ENCODE measurements at places on chromosomes 1 and 21.

GRCh38 chr1:67818725-67819301, 14.5 kb downstream of the GNG12 start:
- no peak for DNase-seq

GRCh38 chr1:245378311-245378722, 223.5 kb downstream of the KIF26B start:
- peak; percentile 32 for DNase-seq

- DNase-seq, result peak; percentile 94
These were observed 74.1 kb downstream of the XCL2 start for GRCh38 chr1:168469690-168470089.

DNA sequence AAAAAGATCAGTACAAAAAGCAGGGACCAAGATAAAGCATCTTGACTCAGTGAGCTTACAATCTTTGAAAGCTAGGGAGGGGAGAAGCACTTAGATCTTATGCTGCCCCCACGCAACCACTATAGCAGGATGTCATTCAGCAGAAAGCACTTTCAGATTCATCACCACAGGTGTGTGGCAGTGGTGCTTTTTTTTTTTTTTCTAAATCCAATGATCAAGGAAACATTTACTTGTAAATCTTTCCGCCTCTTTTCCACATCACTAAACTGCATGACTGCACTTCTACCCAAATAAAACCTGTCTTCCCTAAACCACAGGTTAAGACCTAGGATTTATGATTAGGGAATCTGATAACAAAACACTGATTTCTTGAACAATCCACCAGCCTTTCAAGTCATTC, 154.8 kb downstream of the SLC45A1 start:
- DNase-seq, result no peak

DNA sequence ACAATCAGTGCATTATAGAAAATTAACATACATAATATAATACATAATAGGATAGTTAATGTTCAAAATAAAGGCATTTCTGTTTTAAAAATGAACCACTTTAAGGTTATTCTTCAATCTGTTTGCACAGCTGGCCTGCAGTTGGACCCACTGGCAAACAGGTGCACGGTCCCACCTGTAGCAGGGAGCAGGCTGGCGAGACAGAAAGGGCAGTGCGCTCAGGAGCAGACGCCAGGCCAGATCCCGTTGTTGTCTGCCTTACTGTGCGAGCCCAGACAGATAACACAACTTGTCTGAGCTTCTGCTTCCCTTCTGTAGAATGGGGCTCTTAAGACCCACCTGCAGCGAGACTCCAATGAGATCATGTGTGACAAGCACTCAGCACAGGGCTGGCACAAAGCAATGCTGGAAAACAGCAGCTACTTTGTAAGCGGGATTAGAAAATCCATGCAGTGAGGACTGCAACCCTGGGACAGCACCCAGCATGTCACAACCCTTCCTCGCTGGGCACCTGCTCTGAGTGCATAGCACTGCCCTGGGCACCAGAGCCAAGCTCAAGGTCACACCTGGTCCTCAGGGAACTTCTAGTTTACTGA, 33.5 kb downstream of the VPS26C start:
- DNase-seq, result no peak

DNA sequence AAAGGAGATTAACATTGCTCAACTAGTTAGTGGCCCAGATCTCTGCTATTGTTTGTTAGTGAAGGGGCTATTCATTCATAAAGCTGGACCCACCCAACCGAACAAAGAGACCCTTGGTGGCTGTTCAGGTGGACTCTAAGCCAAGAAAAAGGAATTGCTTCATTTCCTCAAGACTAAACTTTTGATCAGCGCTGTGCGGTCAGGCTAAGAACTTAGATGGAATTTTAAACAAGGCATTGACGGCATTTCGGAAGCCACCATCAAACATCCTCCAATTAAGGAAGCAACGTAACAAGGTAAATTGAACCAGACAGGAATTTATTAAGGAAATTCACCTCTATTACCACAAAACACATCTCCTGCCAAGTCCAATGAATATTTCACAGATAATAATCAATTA, 19.9 kb upstream of the SHCBP1L start:
- DNase-seq, result no peak

DNA sequence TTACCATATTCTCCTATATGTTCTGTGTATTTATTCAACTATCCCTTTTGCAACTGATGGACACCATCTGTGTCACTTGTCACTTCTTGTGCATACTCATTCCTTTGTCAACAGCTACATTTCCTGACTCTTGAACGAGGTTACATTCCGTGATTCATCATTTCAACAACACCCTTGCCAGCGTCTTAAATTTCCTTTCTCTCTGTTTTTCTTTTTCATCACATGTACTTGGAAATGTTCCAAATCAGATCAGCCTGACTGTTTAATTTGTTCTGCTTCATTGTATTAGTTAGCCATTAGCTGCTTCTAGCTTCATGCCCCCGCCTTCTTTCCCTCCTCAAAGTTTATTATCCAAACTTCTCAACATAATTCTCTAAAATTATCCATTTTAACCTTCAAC, 173.0 kb downstream of the ADGRL4 start:
- DNase-seq, result peak; percentile 73

GRCh38 chr1:205172729-205173366, 38.7 kb downstream of the DSTYK start:
- peak; percentile 95 for DNase-seq

GRCh38 chr1:21865609-21865942, 53.5 kb downstream of the LDLRAD2 start:
- no peak for DNase-seq

DNA sequence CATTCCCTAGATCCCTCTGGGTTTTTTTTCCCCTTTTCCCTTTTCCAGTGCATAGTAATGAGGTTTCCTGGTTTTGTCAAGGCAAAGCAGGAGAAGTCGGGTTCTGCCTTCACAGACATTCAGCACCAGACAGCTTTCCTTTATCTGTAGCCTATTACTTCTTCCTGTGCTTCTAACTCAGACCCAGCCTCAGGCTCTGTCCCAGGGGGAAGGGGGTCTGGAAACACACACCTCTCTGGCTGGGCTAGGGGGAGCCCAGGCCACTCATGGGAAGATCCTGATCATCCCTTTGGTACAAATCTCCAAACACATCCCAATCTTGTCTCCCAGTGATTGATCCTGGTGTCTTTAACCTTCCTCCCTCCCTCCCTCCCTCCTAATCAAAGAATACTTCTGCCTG, 656.4 kb downstream of the LMO4 start:
- DNase-seq, result no peak

DNA sequence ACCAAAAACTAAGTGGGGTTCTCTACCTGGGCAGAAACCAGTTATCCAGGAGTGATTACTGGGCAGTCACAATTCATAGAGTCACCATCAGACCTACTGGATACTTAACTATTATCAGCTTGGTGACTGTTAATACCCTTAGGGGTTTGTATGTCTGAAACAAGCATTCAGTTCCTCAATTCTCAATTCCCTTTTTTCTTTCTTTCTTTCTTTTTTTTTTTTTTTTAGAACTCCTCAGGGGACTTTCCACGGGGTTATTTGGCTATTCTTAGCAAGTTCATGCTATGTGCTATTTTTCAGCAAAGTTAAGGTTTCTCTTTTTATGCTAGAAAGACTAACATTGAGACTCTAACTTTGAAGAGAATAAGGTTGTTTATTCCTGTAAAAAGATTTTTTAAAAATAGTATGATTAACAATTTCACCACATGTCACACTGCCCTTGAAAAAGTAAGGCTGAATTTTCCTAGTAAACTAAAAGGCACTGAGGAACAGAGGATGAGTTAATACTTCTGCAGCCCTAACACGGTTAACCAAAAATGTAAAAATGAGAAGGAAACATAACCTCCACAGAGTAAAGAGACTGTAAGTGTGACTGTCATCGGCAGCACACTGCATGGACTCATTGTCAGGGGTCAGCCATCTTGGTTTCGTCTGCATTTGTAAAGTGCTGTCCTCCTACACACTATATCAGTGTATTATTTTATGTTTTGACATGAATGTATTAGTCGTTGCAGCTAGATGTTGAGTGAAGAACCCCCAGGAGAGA, 310.2 kb downstream of the NTNG1 start:
- DNase-seq, result no peak

DNA sequence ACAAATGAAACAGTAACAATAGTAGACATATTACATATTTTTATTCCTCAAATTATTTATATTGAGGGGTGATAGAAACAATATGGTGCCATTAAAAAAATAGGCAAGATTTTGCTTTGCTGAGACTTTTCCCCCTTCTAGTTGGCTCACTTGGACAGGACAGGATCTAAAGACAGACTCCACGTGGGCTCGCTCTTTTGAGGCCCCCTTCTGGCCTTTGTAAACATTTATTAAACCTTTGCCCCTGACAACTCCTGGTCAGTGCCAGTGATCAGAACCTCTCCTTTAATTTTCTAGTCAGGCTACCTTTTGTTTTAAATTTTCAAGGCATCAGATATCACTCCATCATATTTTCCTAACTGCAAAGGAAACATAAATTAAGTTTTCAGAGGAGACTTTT, 49.7 kb upstream of the IFI44L start:
- DNase-seq, result no peak

DNA sequence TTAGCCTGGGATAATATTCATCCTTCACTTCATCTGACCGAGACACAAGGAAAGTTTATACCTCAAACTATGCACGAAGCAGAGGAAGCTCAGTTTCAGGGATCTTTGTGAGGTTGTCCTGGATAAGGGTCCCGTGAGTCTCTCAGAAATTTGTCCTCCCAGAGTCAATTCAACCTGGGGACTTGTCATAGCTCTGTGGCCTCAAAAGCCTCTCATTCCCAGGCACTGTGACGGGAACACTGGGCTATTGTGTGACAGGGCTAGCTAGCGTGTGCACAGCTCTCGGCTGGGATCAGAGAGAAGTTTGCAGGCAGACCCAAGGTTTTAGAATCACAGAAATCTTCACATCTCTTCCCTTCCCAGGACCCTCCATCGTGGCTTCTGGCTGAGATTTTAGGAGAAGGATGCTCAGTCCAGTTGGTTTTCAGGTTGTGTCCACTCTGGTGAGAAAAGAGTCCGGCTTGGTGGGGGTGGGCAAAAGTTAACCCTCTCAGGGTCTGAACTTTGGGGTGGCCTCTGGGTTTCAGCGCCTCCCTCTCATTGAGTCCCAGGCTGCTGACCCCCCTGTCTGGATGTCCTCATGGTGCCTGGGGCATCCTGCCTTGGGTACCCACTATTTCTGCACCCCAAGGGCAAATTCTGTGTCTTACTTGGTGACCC, 20.4 kb upstream of the LBR start:
- no peak for DNase-seq

GRCh38 chr21:32320726-32321125, 22.1 kb downstream of the MRAP start:
- DNase-seq, result no peak

DNA sequence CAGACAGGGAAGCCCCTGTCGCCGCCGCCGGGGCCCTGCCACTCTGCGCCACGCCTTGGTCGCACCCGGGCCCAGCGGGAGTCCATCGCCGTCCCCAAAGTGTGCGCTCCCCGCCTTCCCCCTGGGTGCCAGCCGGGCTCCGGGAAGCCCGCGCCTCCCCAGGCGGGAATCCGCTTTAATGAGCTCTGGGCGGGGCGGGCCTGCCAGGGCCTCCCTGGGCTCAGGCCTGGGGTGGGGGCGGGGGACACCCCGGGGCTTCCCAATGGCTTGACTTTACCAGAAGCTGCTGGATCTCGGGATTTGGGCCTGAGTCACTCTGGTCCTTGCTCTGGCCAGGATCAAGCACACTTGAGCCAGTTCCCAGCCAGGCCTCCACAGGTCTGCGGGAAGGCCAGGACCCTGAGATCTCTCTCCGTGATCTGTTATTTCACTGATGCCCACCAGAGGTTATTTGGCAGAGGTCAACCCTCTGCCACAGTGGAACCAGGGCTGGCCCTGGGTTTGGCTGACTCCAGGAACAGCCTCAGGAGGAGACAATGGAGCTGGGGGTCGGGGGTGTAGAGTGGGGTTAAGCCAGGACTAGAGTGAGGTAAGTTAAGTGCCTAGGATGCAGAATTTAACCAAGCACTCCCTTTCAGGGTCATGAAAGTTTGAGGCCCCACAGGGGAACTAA, 178.4 kb upstream of the EDN2 start:
- DNase-seq, result peak; percentile 77

DNA sequence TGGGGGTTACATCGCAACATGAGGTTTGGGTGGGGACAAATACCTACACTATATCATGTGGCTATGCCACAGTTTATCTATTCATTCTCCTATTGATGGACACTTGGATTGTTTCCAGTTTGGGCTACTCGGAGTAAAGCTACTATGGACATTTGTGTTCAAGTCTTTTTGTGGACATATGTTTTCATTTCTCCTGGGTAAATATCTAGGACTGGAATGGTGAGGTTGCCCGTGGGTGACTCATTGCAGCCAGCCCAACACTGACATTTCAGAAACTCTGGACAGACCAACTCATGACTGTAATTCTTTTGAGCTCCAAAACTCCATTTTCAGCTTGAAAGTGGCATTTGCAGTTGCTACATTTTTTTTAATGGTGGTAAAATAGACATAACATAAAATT, 82.7 kb downstream of the KAZN start:
- peak; percentile 14 for DNase-seq

DNA sequence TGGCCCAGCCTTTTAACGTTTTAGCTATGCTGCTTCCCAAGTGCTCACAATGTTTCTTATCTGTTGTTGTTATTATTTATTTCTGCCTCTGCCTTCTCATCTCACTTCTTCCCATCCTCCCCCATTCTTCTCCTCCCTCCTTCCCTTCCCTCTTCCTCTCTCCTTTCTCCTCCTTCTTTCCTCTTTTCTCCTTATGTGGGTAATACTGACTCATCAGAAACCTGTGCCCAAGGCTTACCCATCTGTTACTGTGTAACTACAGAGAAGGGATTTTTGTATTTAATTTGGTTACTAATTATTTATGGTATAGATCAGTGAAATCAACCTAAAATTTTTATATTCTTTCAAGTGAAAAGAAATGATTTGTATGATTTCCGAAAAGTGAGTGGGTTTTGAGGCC, 120.3 kb downstream of the KCNK2 start:
- DNase-seq, result no peak

GRCh38 chr1:109930252-109930993, 19.8 kb downstream of the CSF1 start:
- no peak for DNase-seq

GRCh38 chr1:39116860-39117728, 87.4 kb upstream of the MACF1 start:
- peak; percentile 52 for DNase-seq

GRCh38 chr1:96492236-96492635, 229.3 kb upstream of the PTBP2 start:
- no peak for DNase-seq

- DNase-seq, result no peak
These were observed 150.8 kb downstream of the COP1 start for GRCh38 chr1:176056312-176056711.

DNA sequence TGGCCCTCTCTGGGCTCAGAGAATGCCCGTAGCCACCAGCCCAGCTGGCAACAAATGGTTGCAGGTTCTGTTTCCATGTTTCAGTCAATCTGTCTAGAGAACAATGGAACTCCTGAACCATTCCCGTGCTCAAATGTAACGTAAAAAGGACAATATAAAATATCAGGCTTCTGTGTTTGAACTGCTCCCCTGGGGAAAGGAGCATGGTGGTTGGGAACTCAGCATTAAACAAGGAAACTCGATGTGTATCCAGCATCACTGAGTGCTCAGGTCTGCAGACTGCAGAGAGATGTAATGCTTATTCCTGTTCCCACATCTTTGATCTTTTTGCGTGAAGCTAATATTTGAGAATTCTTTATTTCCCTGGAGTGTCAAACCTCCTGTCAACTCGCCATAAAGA, 326.5 kb downstream of the KIF26B start:
- no peak for DNase-seq
